ENCODE measurements at places on chromosomes 12 and 14. TPM values are rescaled to one million over a fixed set of nuclear protein-coding genes. Genes with fewer than 3 reads are reported as not detected.
A peak's percentile ranks its signal among the peaks of the same experiment; 100 is the strongest.

NEUROD4 gene
- total RNA-seq: not detected

TMCC3 gene
- total RNA-seq: 1.9 TPM

TAS2R13 gene
- total RNA-seq: 0.13 TPM

- H3K36me3 ChIP-seq: no peaks in the 10 kb centered on the region
- H3K4me1 ChIP-seq: peaks cover 6% of the 10 kb centered on the region
- no peak for DNase-seq
- no peak overlapping the region for H3K4me3 ChIP-seq
These were observed 118.3 kb upstream of the SCAF11 start for GRCh38 chr12:46108721-46109120.

DNA sequence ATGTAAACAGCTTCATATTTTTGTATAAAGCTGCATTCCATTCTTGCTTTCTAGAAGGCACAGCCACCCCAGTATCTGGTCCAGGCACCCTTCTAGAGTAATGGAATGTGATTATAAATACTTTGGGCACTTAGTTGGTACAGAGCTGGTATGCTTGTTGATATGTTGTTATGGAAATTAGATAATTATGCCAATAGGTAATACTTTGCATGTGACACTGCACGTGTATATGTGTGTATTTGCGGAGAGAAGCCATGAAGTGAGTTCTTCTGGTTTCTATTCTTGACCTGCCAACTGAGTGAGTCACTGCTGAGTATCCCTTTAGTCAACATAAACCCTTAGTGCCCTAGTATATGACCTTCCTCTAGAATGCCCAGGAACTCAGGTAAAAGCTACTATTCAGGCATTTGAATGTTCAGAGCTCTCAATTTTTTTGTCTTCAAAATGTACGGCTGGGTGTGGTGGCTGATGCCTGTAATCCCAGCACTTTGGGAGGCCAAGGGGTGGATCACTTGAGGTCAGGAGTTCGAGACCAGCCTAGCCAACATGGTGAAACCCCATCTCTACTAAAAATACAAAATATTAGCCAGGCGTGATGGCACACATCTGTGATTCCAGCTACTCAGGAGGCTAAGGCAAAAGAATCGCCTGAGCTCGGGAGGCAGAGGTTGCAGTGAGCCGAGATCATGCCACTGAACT is 6.2 kb upstream of the TCP11L2 start:
- H3K36me3 ChIP-seq: no peaks in the 10 kb centered on the region
- peak overlapping the region; percentile 67 for H3K27ac ChIP-seq
- H3K4me3 ChIP-seq: no peak overlapping the region
- peak; percentile 54 for DNase-seq
- peaks cover 20% of the 10 kb centered on the region for H3K4me1 ChIP-seq

- no peak overlapping the region for H3K27ac ChIP-seq
- 0 out of 2 replicates have a peak, but pooled peaks cover 3% of the 10 kb centered on the region for H3K27me3 ChIP-seq
- H3K4me3 ChIP-seq: no peak overlapping the region
- no peak for DNase-seq
These were observed 11.6 kb downstream of the RMST start for GRCh38 chr12:97474161-97474560.

Measured in SJSA1 (cell line).